ENCODE measurements at places on chromosomes 12 and 14.

- no peak for DNase-seq
Measured at GRCh38 chr14:70059545-70059944, 129.2 kb downstream of the SLC8A3 start.

DNA sequence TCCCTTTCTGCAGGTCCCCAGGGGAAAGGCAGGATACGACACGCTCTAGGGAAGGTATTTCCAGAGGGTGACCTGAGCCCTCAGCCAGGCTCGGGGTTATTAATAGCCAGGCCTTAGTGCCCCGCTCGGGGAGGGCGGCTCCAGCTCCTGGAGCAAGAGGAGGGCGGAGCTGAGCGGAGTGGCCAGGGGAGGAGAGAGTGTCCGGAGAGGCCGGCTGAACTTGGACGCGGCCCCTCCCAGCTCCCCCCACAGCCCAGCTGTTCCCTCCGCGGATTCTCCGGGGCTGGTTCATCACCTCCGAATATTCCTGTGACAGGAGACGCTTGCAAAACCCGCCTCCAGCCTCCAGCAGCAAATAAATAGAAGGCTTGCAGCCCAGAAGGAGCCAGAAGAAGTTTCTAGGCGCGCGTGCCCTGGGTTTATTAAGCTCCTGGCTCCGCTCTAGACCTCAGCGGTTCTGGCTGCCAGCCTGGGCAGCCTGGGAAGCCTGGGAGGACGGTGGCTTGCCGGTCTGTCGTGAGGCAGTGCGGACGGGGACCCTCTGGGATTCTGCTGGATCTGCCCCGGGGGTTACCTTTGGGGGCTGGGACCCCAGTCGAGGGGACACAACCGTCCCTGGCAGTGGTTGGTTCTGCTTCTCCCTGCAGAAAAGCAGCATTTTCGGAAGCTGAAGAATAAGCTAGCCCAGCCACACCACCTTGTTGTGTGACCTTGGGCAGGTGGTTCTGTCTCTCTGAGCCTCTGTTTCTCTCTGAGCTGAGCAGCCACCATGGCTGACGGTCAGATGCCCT is at the start of gene HSPB8:
HSPB8 (plus strand) TSS at position 388 of the 791 bp plus-strand sequence; CDS start at position 770, 382 bp downstream.
- no peak for DNase-seq

- no peak for DNase-seq
Measured at GRCh38 chr12:111436266-111436665, 30.5 kb downstream of the SH2B3 start.

GRCh38 chr14:58599707-58600106 is 38.1 kb upstream of the DACT1 start:
- no peak for DNase-seq

GRCh38 chr14:87131879-87132278 is 861.1 kb downstream of the GALC start:
- DNase-seq: no peak

- DNase-seq: no peak
Measured at GRCh38 chr14:63650256-63650952, 8.7 kb upstream of the WDR89 start.

Measured in activated CD8-positive, alpha-beta memory T cell treated with anti-CD3 and anti-CD28 coated beads for 48 hours (primary cell).